ENCODE measurements at places on chromosomes 3 and 15.

GRCh38 chr15:40926659-40927494 is 2.3 kb upstream of the DLL4 start:
- DNase-seq = no peak

DNA sequence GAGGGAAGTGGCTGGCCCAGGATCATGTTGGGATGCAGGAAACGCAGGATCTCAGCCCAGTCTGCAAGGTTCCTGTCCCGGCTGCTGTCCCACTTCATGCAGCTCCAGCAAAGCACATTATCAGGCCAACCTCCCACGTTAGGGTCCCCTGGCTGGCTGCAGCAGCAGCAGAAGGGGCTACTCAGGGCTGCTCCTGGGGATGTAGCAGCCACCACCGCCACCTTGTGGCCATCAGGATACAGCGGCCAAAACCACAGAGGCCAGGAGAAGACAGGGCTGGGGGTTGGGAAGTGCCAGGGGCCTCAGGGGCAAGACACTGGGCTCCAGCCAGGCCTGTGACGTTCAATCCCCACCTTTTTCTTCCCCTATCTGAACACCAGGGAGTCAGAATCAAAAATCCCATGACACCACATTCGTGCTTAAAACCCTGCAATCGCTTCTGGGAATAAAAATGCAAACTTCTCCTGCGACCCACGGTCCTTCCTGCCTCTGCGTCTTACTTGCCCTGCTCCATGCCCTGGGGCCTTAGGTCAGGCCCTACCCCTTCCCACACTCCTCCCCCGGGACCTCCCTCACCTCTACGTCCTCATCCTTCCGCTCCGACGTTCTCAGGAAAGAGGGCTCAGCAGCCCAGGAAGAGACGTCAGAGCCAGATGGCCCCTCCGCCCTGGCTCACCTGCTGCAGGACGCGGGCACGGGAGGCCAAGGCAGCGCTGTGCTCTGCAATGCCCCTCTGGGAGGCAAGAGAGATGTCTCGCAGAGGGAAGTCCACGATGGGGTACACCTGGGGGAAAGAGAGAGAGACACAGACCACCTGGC is 21.5 kb downstream of the SSUH2 start:
- no peak for DNase-seq

GRCh38 chr3:148366743-148367410 is 330.8 kb upstream of the AGTR1 start:
- no peak for DNase-seq

GRCh38 chr3:148331081-148331846 is 366.4 kb upstream of the AGTR1 start:
- DNase-seq = no peak

DNA sequence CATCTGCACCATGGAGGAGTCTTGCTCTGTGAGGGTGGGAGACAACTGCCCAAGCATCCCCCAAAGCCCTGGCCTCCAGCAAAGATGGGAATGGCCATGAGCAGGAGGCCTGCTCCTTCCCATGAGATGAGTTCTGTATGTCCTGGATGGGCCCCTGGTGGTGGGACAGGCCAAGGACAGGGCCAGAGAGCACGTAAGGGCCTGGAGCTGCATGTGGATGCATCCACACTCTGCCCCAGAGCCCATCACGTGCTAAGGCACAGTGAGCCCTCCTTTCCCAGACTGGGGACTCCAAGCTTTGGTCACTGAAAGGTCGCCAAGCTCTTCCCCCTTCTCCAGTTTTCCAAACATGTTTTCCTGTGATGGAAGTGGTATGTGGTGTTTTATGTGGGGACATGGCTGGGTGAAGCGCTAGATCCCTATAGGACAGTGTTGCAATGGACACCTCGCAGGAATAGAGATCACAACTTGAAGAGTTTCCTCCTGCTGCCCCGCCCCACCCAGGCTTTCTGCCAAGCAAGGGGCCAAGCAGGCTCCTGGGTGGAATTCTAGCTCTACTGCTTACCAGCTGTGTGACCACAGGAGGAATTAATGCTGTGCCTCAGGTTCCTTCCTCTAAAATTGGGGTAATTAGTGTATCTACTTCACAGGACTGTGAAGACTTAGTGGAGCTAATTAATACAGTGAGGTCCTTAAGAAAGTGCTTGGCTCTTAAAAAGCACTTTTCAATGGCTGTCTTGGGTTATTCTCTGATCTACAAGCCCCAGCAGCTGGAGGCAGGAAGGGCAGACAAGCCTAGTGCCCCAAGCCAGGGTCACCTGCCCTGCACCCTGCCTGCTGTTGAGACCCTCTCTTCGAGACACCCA is 106.4 kb upstream of the RPL32 start:
- DNase-seq = peak; percentile 71

DNA sequence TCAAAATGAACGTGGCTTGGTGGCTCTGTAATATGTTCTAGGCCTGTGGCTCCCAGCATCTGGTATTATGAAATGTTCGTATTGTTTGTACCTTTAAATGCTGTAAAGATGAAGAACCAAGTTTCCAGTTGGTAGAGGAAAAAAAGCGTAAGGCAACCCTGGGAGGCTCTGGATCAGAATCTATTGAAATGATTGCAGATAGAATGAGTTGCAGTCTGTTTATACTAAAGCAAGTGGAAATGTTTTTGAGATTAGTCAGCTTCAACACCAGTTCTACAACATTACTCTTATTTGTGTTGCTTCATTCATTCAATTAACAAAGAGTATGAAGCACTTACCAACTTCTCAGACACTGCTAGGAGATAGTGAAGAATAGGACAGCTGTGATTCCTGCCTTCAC is 5.3 kb downstream of the ARL6IP5 start:
- no peak for DNase-seq

- DNase-seq = no peak
These were observed 43.4 kb downstream of the ARMC8 start for GRCh38 chr3:138230525-138230924.

- no peak for DNase-seq
These were observed 44.7 kb upstream of the NR2C2 start for GRCh38 chr3:14902719-14903118.

DNA sequence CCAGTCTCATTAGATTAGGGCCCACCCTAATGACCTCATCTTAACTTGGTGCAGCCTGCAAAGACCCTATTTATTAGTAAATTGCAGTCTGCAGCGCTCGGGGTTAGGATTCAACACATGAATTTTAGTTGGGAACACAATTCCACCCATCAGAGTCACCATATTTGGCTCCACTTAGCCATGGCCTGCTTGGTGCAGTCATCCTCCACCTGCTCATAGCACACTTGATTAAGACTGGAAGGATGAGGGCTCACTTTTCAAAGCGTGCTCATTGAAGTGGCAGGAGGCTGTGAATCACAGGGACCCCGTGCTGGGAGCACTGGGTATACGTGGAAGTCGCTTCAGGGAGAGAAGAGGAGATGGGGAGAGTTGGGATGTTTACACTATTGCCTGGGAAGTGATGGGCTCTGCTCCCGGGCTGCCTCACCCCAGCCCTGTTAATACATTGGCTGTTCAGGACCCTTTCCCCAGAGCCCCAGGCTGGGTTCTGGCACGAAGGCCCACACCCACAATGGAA is 68.2 kb downstream of the ASB7 start:
- no peak for DNase-seq

DNA sequence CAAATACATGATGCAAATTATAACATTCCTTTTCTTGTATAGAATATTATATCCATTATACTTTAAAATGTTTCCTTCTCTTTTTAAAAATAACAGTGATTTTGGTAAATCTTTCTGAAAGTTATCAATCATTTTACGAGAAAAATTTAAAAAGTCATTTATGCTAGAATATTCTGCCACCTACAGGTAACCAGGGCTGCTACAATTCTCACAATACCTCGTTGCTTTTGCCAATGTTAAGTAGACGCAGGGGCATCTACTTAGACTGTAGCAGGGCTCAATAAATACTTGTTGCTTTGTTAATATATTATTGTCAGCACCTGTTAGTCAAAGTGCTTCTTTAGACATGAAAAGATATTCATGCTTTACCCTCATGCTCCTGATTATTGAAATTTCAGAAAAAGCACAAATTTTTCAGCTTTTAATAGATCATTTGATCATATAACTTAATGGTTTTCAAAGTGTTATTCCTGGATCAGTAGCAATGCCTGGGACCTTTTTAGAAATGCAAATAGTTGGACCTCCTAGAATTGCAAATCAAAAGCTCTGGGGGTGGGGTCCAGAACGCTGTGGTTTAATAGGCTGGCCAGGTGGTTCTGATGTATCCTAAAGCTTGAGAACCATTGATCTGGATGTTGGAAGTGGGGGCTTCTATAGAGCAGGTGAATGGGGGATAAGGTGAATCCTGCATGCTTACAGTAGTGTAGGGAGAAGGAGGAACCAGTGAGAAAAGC is 223.6 kb upstream of the PDZRN3 start:
- no peak for DNase-seq

- peak; percentile 8 for DNase-seq
These were observed 55.2 kb upstream of the CHRNA7 start for GRCh38 chr15:31974855-31975829.

- DNase-seq = no peak
These were observed 91.6 kb downstream of the IQSEC1 start for GRCh38 chr3:12981306-12982275.

DNA sequence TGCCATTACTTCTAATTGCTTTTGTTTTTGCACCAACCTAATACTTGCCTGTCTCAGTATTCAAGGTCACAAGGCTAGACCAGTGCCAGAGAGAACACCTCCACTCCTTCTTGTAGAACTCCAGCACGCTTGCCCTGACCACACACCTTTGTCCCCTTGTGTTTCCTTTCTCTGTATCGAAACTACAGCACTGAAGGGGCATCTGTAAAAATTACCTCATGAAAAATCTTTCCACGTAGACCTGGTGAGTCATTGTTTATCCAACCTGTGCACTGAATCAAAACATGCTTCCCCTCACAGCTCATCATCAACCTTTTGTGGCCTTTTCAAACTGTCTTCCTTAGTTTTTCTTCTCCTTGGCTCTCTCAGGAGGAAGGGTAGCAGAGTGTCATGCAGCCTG is 259.5 kb downstream of the THRB start:
- no peak for DNase-seq

DNA sequence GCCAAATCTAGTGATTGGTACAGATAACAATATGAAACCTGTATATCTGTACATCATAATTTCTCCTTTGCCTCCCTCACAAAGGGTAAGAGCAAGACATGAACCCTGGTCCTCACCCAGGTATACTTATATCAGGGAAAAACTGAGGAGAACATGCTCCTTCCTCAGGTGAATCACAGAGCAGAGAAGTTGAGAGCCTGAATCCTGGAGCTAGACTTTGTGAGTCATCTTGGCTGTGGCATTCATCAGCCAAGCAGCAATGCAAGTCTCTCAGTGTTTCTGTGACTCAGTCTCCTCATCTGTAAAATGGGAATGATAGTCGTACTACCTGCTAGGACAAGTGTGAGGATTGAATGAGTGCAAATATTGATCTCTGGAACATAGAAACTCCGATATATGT is 165.7 kb upstream of the ADAMTS9 start:
- no peak for DNase-seq

GRCh38 chr3:156997351-156997750 is 162.6 kb downstream of the CCNL1 start:
- no peak for DNase-seq

DNA sequence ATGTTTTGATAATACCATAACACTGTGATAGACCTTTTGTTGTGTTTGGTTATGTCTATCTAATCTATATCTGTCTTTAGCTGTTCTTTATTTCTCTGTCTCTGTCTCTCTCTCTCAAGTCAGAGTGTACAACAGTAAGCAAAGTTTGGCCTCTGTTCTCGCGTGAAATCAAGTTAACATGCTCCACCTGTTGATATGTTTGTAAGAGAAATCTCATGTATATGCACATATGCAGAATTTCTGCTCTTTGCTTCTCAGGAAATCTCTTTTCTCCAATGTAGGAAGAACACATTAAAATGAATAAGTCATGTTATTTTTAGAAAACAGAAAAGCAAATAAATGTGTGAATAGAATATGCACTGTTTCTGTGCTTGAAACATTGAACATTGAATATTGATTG is 425.5 kb upstream of the SEMA6D start:
- no peak for DNase-seq

DNA sequence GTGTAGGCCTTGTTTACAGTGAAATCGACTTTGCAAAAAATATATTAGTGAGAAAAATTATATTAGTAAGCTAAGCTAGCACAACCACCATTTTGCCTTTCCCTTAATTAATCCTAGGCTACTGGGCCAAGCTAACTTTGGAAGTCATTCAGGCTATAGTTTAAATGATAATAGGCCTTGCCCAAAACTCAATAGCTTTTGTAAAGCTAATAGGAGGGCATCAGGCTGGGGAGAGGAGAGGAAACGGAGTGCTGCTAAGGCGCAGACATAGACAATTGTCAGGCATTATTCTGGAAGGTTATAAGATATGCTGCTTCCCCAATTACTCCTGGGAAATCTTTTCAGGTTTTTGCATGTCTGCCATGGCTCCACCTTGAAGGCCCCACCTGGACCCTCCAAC is 1286.0 kb downstream of the NSUN3 start:
- no peak for DNase-seq

DNA sequence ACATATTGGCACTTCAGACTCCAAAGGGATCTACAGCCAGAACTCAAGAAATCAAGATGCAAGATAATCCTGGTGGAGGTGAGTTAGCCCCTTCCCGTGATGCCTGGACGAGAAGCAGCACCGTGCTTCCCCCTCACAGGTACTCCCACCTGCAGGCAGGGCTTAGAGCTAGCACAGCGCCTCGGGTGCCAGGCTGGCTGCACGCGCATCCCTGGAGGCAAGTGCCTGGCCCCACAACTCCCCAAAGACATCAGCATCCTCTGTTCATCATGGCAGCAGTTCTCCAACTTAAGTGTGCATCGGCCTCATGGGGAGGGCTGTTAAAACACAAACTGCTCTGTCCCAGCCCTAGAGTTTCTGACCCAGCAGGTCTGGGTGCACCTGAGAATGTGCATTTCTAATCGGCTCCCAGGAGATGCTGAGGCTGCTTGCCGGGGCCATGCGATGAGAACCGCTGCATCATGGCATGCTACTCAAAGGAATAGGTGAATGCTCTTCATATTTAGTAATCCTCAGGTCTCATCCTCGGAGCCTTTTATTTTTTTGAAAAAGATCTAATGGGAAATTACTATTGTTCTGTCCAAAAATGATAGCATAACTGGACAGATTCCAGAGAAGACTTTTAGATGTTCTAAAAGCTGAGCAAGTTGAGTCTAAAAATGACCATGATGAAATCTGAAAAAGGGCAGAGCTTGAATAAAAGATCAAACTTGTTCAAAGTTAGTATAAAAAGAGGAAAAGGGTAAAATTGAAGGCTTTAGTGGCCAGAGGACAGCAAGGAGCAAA is 244.2 kb downstream of the ADAMTS17 start:
- no peak for DNase-seq

All from HL-60 (cell line).